Anterior cingulate cortex (tissue), 58 donors: ENCODE measurements at places on chromosomes 4 and X.

DNA sequence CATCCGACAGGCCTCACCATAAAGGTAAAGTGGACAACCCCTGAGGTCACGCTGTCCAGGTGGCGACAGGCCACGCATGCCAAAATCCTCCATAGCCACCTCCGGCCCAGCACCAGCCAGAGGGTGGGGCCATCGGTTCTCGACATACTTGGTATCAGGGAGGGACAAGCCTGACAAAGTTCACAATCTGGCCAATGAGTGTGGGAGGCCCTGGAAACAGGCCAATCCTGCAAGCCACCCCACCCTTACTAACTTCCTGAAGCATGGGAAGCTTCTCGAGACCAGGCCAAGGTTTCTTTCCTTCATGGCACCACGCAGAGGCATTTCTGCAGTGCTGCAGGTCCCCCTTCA, 73.8 kb downstream of the MTMR1 start:
- no peak for DNase-seq

DNA sequence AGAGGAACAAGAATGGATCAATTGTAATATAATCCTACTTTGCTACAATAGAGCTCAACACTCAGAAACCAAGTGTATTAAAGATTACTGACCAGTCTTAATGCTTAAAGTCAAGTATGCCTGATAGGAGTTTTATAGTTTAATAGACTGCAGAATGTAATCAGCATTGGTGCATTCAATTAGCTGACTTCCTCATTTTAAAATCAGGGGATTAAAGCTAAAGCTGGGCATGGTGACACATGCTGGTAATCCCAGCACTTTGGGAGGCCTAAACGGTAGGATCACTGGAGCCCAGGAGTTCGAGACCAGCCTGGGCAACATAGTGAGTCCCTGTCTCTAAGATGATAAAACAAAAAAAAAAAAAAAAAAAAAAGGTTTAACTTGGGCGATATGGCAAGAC, 10.8 kb downstream of the HNRNPDL start:
- no peak for DNase-seq

GRCh38 chr4:78565971-78566372, 14.4 kb downstream of the ANXA3 start:
- no peak for DNase-seq

GRCh38 chr4:88803600-88804096, 106.0 kb upstream of the NAP1L5 start:
- DNase-seq, result no peak

DNA sequence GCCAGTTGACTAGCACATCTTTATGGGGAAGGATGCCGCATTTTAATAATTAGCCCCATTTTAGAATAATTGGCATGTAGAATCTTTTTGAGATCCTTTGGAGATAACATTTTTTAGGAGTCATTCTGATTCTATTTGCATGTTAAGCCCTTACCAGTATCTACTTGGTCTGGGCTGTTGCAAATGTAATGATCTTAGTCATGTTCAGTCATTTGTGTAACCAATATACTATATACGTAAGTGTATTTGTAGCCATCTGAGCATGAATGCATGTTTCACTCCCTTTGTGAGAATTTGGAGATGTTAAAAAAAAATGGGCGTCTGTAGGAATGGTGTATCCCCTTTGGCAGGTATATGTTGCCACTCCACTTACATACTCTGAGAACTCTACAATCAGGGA, 119.1 kb downstream of the TEX13A start:
- no peak for DNase-seq

GRCh38 chr4:83328521-83329187, 6.0 kb downstream of the HPSE start:
- no peak for DNase-seq

- no peak for DNase-seq
Observed at GRCh38 chr4:153045111-153045982, 109.2 kb downstream of the FHDC1 start.

- no peak for DNase-seq
Observed at GRCh38 chr4:74822603-74823002, 28.3 kb upstream of the BTC start.

DNA sequence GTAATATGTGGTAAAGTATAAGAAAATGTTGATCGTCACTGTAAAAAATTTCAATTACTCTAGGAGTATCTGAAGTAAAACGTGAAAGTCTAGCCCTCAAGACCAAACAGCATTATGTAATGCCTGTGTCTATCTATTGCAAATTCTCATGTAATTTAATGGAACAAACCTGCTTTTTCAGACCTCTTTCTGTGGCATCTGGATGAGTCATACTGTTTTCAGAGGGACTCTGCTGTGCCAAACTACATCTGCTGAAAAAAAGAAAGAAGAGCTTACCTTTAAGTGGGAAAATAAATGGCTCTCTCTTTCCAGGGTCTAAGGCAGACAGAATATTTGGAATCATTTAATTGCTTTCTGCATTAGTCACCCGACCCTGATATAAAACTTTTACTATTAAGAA, 89.8 kb upstream of the ARMCX2 start:
- DNase-seq, result no peak

- no peak for DNase-seq
Observed at GRCh38 chrX:57445076-57445475, 146.7 kb upstream of the ZXDB start.

DNA sequence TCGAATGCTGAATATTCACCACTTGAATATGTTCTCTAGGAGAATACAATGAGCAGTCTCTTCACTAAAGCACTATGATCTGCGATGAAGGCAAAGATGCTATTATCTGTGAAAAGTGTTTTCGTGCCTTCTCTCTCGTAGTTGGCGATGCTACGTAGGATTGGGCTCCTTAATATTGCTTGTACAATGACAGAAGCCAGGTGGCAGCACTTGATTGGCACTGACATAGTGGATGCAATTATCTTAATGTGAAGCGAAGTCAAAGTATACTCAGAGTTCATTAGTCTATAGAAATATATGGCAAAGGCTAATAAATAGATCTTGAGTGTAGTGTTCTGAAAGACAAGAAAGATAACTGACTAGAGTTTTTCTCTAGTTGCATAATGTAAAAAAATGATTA, 1135.7 kb upstream of the AGA start:
- DNase-seq, result no peak

DNA sequence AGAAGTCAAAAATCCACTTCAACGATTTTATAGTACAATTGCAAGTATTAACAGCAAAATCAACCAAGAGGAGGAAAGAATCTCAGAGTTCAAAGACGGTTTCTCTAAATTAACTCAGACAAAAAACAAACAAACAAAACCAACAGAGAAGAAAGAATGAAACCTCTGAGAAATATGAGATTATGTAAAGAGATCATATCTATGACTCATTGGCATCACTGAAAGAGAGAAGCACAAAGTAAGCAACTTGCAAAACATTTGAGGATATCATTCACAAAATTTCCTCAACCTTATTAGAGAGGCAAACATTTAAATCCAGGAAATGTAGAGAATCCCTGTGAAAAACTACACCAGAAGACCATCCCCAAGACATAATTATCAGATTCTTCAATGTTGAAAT, 370.4 kb downstream of the INPP4B start:
- no peak for DNase-seq

DNA sequence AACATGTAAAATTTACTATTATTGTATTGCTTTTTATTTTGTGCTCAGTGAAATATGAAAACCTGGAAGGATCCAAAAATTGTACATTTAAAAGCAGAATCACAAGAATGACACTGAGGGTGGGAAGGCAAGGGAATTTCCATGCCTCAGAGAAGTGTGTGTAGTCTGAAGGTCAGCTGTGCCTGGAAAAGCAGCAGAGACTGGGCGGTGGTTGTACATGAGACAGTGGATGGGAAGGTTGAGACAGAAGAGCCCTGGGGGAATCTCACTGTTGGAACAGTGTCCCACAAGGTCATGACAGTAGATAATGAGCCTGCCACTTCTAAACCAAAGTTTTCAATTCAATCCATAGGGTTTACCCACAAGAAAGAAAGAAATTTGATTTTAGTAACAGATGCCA, 17.1 kb upstream of the ANTXR2 start:
- no peak for DNase-seq

DNA sequence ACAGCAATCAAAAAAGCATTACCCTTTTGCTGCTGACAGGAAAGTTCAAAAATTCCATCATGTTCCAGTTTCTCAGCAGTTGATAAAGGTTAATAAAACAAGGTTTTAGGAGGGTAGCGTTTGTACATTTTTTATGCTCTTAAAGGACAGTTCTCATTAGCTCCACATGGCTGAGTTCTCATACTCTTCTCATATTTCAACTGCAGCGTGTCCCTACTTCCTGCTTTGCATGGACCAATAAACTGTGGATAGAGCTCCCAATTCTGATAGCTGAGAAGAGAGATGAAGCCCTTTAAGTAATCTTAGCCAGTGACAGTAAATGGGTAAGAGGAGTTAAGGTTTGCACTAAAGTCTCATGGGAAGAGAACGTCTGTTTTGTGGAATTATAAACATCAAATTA, 53.5 kb downstream of the SPANXA2 start:
- no peak for DNase-seq
